ENCODE measurements at places on chromosomes 5 and 9. TPM values are rescaled to one million over a fixed set of nuclear protein-coding genes. Genes with fewer than 3 reads are reported as not detected.
A peak's percentile ranks its signal among the peaks of the same experiment; 100 is the strongest.

DNA sequence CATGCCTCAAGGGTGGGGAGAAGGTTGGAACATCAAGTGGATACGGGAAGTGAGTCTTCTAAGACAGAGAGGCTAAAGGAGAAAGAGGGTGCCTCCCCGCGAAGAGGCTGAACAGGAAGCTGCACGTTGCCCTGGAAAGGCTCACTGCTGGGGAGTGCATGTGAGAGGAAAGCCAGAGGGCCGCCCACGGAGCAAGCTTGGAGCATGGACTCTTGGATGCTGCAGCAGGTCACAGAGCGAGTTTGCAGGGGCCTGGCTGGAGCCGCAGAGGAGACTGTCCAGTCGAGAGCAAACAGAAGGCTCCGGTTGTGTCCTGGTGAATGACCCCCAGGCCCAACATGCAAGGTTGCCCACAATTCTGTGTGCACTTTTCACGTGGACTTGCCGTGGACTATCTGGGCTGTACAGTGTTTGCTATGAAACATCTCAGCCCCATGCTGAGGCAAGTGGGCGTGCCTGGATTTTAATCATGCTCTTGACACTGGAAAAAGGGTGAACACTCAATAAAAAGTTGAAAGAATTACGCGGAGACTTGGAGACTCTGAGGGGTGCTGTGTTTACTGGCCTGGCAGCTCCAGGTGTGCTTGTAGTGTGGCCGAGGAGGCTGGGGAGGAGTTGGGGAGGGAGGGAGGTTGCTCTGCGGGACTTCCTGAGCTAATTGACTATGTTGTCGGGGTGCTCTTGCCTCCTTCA, 54.5 kb upstream of the GARNL3 start:
- DNase-seq = no peak

DNA sequence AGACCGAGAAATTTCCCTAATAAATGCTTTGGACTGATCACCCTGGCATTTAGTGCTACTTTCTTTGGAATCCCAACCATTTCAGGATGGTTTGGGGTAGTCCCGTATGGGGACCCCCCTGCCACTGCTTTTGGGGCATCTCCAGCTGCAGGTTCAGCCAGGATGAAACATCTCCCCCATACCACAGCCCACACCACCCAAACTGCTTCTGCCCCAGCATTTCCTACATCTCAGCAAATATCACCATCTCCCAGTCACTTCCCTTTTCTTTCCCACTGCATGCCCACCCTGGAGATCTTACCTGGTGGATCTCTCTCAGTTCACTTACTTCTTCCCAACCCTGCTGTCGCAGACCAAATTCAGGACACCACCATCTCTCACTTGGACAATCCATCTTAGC, 4.8 kb upstream of the P4HA2 start:
- DNase-seq = no peak

GRCh38 chr5:8829323-8830029, 716.4 kb downstream of the SEMA5A start:
- DNase-seq = peak; percentile 99

- no peak for DNase-seq
These were observed 176.4 kb downstream of the TRPM6 start for GRCh38 chr9:74711341-74711740.

The MEGF10 gene
- not detected for total RNA-seq

GRCh38 chr5:149317281-149318048, 27.8 kb upstream of the GRPEL2 start:
- peak; percentile 71 for DNase-seq

- DNase-seq = peak; percentile 3
These were observed 456.8 kb downstream of the EBF1 start for GRCh38 chr5:158642879-158643278.

- no peak for DNase-seq
These were observed 11.3 kb downstream of the CTXN3 start for GRCh38 chr5:127660047-127660733.

The ADRA1B gene
- total RNA-seq = not detected

DNA sequence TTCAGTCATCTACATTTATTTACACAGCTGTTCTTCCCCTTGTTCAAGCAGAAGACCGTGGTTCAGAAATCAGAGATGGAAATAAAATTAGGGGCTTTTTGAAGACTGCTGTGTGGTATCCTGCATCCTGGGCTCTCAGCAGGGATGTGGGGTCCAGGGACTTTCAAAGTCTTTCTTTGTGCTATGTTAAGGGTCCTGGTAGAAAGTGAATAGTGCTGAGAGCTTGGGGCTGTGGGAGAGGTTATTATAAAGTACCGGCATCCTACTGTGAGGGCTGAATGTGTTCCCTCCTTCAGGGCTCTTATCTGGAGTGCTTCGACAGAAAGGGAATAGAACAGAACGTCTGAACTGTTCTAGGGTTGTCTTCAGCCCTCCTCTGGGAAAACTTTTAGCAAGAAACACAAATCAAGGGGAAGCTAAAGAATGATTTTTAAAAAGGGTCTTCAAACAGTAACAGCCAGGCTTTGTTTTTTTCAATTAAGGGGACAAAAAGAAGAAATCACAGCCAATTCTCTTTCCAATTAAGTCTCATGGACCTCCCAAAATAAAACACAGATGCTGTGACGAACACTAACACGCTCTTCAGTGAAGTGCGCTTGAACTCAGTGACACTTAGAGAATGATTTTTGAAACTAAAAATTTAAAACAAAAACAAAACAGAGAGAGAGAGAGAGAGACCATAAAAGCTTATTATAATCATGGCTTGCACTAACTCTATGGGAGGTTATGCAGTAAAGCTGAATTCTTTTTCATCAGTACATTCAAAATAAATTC, 15.7 kb upstream of the SLC1A3 start:
- no peak for DNase-seq

- peak; percentile 45 for DNase-seq
These were observed 100.0 kb downstream of the SEMA5A start for GRCh38 chr5:9445826-9446388.

- no peak for DNase-seq
These were observed 111.5 kb upstream of the RAPGEF1 start for GRCh38 chr9:131851414-131851813.

DNA sequence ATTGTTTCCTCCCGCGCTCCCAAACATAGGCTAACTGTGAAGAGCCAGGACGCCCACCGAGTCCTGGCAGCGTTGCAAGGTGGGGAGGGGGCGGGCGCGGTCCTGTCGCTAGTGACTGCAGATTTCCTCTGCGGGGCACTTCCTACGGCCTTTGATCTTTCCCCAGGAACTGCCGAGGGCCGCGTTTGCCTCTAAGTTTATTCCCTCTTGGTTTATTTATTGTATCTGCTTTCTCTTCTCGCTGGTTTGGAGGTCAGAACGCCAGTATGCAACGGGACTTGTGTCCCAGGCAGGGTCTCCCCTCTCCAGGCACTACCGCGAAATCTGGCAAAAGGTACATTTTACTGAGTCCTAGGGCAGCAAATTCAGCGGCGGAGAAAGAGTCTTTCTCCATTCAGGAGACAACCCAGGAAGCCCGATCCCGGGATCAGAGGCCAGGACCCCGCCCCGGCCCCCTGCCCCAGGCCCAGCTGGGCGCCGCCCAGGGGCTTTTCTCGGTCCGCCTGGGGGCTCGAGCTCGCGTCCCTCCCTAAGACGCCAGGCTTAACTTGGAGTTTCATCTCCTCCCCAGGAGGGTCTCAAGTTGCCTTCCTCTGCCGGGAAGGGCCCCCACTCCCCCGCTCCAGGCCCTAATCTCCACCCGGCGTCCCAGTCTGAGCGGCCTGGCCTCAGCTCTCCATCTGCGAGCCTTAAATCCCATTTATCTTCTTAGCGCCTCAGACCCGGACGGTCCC, 884 bp upstream of the EGFLAM start:
- no peak for DNase-seq

The ACOT12 gene
- total RNA-seq = not detected

The AK3 gene
- total RNA-seq = 47.4 TPM

The C5orf58 gene
- not detected for total RNA-seq

The GPR21 gene
- total RNA-seq = 1.9 TPM

DNA sequence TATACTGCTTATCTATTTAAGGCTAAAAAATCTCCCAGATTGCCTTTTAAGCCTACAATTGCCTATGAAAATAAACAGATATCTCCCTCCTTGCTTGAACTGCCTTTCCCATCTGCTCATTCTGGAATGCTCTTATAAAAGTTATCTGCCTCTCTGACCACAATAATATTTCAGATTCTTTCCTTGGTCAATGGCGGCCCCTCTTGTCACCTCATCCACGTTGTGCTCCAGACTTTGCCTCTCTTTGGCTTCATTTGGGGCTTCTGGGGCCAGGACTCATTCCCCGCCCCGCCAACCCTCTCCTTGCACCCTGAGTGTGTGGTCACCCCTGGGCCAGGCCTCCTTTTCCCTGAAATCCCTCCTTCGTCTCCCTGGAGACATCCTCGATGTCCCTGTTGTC, 110.0 kb upstream of the RPS23 start:
- peak; percentile 87 for DNase-seq

DNA sequence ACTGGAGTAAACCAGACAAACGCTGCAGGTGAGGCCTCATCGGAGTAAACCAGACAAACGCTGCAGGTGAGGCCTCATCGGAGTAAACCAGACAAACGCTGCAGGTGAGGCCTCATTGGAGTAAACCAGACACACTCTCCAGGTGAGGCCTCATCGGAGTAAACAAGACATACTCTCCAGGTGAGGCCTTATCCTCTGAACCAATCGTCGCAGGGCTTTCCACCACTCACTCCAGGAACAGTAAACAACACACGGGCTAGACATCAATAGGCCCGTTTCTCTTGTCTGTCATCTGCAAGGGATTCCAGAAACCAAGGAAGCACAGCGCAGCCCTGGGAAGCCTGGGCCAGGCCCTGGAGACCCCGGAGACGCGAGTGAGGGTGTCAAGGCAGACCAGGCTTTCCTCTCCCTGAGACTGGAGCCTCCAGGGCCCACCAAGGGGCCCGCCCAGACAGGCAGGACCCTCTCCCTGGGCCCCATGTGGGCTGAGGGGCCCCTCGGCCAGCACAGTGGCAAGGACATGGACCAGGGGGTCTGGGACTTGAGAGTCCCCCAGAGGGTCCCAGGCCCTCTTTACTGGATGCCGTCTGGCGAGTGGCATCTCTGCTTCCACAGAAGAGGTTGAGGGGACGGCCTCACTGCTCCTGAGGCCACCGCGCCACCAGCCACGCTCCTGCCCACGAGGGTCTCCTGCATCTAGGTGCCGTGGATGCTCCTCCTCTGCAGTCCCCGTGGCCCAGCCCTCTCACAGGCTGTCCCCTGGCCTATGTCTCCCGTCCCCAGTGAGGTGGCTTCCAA, 26.4 kb upstream of the NSMF start:
- DNase-seq = no peak

- no peak for DNase-seq
These were observed 251.1 kb upstream of the PPP1R2B start for GRCh38 chr5:156598964-156599363.

DNA sequence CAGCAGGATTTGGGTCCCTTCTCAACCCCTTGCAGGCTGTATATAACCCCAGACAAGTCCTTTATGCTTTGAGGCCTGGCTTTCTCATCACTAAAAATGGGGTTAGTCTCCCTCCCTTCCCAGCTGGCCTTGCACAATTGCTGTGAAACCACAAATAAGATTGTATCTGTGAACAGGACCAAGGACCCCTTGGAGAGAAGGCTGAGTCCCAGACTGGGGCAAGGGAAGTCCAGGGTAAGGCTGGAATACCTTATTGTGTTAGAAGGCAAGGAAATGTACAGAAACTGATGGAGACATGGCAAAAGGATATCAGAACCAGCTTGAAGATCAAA, 11.4 kb downstream of the MACROH2A1 start:
- DNase-seq = no peak

DNA sequence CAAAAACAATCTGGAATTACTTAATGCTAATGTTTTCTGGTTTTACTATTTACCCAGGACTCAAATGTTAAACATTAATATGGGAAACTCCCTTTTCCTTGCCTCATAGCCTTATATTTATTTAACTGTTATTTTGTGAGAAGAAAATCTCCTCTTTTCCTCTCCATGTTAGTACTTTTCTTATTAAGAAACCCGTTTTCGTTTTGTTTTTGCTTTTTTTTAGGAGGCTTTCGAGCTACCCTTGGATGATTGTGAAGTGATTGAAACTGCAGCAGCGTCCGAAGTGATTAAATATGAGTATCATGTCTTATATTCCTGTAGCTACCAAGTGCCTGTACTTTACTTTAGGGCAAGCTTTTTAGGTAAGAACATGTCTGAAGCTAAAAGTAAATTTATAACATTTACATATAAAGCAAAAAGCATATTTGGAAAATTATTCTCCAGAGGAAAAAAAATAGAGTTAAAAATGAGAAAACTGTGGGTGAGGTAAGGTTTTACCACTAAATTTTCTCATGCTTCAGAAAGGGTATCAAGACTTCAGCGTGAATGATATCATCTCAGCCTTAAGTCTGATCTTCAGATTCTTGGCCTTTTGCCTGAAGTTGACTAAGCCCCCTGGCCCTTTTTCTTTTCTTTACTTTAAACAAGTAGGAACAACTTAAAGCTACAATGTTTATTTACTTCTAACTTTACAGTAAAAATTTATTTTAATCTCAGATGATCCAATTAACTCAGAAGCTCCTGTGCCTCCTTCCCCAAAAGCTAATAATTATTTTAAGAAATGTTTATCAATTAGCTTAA, 113.8 kb downstream of the RPS23 start:
- peak; percentile 85 for DNase-seq

The VAV2 gene
- 10.9 TPM for total RNA-seq

DNA sequence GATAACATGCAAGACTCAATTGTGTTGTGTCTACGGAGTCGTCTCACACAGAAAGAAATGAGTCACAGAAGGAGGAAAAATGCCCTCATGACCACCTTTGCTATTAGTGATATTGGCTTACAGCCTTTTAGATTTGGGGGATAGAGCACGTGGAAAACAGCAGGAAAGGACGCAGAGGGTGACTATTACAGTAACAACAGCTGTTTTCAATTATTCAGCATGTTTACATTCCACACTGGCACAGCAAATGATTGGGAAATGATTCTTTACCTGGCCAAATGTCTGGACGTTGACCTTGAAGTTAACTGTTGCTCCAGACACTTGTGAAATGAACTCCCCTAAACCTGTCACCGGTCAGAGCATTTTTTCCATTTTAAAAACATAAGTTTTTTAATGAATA, 46.8 kb downstream of the APTX start:
- peak; percentile 82 for DNase-seq

DNA sequence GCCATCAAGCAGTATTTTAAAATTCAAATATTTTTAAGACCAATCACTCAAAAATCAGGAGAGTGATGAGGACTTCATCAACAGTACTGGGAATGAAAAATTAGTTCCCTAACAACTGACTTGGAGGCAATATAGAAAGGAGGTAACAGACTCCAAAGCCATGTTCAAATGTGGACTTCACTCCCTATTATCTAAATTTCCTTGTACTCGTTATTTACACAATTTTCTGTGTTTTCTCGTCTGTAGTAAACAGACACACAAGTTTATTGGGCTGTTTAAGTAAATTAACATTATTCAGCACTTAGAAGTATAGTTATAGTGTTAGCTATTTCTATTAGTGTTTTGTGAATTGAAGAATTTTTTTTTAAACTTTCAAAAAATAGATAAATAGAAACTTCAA, 159.5 kb upstream of the FTMT start:
- DNase-seq = no peak

The TRUB2 gene
- total RNA-seq = 26.2 TPM

DNA sequence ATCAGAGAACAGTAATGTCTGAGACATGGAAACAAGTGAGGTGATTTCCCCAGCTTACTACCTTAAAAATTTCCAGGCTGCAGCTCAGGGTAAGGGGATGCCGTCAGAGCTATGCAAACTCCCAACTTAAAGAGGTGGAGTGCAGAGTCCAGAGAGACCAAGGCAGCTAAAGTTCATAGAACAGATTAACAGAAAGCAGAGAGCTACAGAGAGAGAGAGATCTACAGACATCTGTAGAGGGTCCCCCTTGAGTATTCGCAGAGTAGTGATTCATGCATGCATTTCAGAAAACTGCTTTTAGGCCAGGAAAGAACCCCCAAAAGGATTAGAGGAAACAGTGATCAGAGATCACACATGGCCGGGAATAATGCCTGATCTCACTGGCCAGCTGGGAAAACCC, 306.2 kb upstream of the PUM3 start:
- no peak for DNase-seq

Measured in fibroblast of the aortic adventitia (primary cell).